ENCODE measurements at places on chromosomes 5 and 9.

DNA sequence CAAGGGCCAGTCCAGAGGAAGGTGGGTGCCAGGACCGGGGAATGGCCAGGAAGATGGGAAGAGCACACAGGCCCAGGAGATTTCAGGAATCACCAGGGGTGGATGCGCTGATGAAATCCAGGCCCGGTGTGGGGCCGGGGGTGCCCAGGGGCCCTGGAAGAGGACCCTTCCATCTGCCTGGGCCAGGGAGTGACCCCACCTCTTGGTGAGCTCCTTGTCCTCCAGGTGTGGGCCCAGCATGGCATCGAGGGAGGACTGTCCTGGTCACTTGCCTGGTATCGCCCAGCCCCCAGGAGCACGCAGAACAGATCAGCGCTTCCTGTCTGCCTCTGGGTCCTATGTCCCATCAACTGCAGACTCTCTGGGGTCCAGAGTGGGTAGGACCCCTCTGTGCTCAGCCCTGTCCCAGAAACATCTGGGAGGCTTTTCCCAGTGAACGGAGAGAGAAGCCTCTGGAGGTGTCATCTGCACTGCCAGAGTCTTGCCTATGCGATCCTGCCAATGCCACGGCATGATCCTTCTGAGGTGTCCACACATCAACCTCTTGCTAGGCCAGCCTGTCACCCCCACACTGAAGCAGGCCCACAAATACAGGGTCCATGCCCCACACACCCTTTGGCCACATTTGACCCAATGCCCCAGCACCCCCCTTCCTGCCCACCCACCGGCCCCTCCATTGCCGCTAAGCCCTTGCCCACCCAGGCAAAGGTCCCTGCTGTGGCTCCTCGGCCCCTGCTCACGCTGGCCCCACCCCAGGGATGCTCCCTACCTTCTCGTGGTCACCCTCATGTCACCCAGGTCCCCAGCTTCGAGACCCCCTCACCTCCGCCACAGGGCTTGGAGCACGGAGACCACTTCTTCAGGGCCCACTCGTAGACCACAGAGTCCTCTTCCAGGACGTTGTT is 67.2 kb downstream of the ZNF354C start:
- DNase-seq: no peak

DNA sequence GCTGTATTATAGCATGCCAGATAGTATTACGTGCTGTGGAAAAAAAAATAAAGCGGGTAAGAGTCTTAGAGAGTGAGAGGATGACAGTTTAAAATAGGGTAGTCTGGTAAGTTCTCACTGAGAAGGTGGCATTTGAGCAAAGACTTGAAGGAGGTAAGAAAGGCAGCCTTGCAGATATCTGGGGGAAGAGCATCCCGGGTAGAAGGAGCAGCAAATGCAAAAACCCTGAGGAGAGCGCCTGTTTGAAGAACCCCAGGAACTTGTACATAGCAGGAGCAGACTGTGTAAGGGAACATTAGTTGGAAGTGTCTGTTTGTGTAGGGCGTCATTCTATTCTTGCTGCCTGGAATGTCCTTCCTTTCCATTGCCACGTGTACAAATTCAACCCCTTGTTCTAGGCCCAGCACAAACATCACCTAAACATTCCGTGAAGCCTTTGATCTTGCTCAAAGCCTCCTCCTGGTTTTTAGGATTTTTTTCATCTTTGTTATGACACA is 2.6 kb downstream of the AP3S1 start:
- DNase-seq: no peak

GRCh38 chr9:121294151-121294743 is 26.3 kb downstream of the GSN start:
- DNase-seq: no peak

DNA sequence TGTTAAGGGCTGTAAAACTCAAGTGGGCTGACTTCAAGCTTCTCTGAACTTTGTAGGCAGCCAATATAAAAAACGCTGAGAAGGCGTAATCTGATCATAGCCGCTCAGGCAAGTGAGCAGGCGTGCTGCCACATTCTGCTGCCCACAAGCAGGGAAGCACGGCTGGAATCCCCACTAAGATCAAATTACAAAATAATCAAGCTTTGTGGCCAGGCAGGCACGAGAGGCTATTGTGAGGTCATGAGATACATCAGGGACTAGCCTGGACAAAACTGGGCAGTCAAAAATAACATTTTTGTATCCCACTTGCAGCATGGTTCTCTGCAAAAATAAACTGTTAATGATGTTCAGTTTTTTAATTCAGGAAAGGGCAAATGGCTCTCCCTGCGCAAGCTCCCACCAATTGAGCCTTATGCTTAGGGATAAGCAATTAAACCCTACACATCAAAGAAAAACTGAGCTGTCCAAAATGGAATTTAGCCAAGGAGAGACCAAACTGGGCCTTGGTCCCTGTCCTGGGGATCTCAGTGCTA is 64.0 kb downstream of the POU5F2 start:
- no peak for DNase-seq

DNA sequence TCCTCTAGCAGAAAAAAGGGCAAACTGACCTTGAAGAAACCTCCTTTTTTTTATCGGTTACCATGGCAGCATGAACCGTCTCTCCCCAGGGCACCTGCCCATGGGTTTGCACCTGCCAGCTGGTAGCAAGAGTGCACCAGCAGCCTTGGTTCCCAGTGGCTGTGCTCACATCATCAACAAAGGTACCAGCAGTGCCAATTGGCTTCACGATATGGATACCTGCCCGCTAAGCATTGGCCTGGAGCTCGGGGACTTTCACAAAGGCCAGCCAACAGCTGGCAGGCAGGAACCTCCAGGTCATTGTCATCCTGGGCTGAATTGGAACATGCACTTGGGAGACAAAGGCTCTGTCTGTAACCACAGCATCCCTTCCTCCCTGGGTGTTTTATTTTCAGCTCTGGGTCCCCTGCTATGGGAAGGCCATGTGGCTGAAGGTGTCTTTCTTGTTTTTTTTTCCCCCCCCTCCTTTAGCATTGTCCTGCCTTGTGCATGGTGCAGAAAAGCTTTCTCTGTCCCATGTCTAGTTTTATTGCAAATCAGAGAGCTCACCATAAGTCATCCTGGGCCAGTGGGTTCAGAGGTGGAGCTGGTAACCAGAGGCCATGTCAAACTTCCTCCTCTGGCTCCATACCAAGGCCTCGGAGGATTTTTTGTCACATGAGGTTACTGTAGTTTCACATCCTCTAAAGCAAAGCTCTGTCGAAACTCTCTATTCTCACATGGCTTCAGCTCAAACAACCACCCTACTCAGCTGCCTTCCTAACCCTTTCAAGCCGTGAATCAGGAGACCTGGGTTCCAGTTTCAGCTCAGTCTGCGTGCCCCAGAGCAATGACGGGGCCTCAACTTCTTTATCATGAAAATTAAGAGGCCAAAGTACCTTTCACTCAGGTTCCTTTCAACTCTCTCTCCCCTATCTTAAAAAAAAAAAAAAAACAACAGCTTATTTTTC is 145.5 kb upstream of the MAP3K1 start:
- DNase-seq: no peak

DNA sequence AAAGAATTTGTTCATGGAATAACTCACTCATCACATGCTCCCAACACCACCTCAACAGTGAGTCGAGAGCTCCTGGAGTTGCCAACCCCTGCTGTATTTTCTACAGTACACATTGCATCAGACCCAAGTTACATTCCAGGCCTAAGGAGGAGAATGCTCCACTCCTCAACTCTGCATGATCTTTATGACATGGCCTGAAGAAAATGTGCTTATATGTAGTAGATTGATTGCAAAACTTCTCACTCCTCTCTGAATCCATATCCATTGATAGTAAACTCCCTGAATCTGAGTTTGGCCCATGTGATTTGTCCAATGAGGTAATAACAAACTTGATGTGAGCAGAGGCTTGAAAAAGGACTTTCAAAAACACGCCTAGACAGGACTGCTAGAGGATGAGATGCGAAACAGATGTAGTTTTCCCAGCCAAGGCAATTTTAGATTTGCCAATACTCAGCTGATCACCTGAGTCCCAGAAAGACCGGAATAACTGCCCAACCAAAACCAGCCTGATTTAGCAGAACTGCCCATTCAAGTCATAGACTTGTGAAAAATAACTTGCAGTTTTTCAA is 29.0 kb upstream of the PAPPA start:
- no peak for DNase-seq

GRCh38 chr5:78753093-78753531 is 104.5 kb upstream of the LHFPL2 start:
- DNase-seq: no peak

DNA sequence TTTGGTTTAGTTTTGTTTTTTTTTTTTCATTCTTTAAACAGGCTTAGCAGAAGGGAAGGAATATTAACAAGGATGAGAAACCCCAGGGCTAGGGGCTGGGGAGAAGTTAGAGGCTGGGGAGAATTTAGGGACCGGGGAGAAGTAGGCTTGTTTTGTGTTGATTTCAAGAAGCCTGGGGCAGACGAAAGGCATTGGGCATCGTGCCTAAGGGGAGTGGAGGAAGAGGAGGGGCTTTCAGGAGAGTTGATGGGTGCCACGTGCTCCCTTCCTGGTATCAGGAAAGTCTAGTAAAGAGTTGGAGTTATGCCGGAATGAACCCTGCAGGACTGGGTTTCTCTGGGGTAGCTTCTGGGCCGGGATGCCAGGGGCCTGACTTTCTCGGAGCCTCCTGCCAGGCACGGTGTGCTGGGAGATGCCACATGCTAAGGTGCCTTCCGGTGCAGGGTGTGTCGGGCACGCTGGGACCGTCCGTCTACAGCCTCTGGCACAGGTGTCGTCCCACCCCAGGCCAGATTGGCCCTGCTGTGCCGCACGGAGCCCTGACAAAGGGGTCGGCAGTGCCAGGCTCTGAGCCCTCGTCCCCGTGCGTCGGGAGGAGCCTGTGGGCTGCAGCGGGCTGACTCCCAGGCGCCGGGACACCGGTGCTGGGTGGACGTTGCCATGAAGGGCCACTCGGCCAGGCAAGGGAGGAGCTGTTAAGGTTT is 159.9 kb downstream of the OLFM1 start:
- no peak for DNase-seq

- no peak for DNase-seq
Measured at GRCh38 chr5:58071566-58071965, 388.3 kb downstream of the PLK2 start.

DNA sequence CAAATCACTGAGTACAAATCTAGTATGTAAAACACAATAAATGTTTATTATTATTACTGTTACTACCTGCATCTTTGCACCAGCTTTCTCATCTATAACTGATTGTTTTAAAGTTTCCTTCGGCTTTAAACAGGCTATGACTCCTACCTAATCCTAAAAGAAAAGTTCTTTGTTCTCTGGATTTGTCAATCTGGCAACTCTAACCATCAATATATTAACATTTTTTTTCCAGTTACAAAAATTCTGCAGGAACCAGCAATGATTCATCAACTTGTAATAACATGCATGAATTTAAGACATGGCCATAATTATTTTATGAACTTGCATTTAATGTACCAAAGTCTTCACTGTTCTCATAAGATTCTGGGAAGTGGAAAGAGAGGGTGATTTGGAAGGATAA is 228.5 kb downstream of the PIK3R1 start:
- no peak for DNase-seq
